ENCODE measurements at places on chromosomes 7 and 10. TPM values are rescaled to one million over a fixed set of nuclear protein-coding genes. Genes with fewer than 3 reads are reported as not detected.

- no peak for DNase-seq
These were observed 17.3 kb downstream of the SFTPA1 start for GRCh38 chr10:79628083-79628482.

GRCh38 chr7:107464666-107465226 is 5.1 kb upstream of the GPR22 start:
- no peak for DNase-seq

Gene TRIM50
- total RNA-seq: not detected

Gene ACSM6
- total RNA-seq: not detected

- DNase-seq: no peak
These were observed 1.0 kb downstream of the ACSL5 start for GRCh38 chr10:112374724-112375541.

DNA sequence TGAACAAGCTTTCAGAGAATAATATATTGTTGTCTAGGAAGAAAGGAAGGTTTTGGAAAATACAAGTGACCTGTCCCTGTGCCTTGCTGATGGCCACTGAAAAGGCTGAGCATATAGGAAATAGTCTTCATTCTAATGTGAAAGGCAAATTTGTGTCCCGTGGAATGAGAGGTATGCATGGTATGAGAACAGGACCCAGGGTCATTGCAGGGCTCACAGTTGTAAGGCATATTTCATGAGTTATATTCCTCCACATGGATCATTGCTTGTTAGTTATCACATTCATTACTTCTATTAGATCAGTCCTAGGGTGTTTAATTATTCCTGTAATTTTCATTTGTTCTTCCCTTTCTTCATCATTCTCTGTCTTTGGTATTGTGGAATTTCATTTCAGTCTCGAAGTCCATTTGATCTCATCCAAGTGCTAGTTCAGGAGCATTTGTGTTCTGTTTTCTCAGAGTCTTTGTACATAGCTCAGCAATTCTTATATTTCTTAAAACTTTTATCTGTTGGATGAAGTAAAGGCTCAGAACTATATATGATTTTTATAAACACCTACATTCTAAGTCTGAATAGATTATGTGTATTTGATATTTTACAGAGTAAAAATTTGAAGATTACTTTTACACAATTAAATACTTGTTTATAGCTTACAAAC is 39.4 kb upstream of the ARHGAP21 start:
- DNase-seq: no peak

- DNase-seq: no peak
These were observed 164.1 kb upstream of the NPY start for GRCh38 chr7:24119852-24120251.

DNA sequence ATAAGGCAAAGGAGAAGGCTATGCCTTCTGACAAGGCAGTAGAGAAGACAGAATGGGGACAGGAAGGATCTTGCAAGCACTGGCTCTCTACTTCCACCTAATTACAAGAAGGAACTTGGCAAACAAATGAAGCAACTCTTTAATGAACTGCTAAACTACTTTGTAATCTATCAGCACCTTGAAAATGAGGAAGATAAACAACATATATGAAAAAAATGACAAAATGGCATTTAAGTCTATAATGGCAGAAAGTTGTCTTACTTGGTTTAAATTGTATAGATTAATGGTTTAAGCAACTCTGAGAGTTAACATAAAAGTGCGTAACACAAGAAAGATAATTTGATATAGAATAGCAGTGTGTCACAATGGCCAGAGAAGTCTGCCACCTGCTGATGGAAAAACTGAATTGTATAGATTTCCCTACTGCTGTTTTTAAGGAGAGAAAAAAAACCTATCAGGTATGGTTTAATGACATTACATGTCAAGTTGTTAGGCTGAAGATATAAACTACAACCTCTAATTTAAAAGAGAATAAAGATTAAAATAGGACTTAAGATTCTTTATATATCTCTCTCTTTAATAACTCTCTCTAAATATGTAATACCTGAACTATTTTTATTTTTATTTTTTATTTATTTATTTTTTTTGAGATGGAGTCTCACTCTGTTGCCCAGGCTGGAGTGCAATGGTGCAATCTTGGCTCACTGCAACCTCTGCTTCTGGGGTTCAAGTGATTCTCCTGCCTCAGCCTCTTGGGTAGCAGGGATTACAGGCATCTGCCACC is 11.8 kb downstream of the NT5C3A start:
- no peak for DNase-seq

GRCh38 chr10:24966962-24967481 is 14.6 kb upstream of the PRTFDC1 start:
- no peak for DNase-seq

DNA sequence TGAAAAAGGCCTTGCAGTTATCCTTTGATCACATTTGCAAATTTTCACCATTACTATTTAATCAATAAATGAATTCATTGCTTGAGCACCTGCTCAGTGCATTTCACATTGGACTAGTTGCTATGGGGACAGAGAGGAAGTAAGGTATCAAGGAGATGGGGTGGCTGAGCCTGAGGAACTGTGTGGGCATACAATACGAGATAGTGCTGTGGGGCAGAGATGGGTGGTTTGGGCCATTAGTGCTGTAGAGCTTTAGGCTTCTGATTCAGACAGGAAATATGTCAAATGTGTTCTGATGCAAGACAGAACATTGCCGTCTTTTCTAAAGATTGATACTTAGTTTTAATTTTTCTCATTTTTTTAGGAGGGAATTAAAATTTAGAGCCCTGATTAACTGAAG is 13.2 kb downstream of the ITGB8 start:
- DNase-seq: no peak

GRCh38 chr7:91089382-91089963 is 174.8 kb upstream of the FZD1 start:
- DNase-seq: no peak

GRCh38 chr10:30014511-30014910 is 44.9 kb downstream of the JCAD start:
- DNase-seq: no peak

- no peak for DNase-seq
These were observed 175.0 kb downstream of the OTUD1 start for GRCh38 chr10:23613900-23614299.

GRCh38 chr7:36765605-36766004 is 41.3 kb upstream of the AOAH start:
- DNase-seq: no peak

DNA sequence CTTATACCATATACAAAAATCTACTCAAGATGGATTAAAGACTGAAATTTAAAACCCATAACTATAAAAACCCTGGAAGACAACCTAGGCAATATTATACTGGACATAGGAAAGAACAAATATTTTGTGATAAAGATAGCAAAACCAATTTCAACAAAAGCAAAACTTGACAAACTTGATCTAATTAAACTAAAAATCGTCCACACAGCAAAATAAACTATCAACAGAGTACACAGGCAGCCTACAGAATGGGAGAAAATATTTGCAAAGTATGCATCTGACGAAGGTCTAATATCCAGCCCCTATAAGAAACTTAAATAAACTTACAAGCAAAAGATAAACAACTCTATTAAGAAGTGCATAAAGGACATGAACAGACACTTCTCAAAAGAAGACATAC is 240.1 kb downstream of the HGF start:
- DNase-seq: no peak

GRCh38 chr10:24721229-24722106 is 2.2 kb downstream of the ARHGAP21 start:
- DNase-seq: no peak
